Tibial nerve (tissue), 4 donors: ENCODE measurements at places on chromosomes 16 and 17. TPM values are rescaled to one million over a fixed set of nuclear protein-coding genes. Genes with fewer than 3 reads are reported as not detected.

GRCh38 chr17:50699410-50699809, 8.3 kb downstream of the ANKRD40 start:
- no peak for DNase-seq

INCA1 gene
- total RNA-seq = 1.8 TPM

CBFA2T3 gene
- total RNA-seq = 3.3 TPM

- no peak for DNase-seq
Measured at GRCh38 chr16:5502467-5502869, 404.9 kb upstream of the EEF2KMT start.

DNA sequence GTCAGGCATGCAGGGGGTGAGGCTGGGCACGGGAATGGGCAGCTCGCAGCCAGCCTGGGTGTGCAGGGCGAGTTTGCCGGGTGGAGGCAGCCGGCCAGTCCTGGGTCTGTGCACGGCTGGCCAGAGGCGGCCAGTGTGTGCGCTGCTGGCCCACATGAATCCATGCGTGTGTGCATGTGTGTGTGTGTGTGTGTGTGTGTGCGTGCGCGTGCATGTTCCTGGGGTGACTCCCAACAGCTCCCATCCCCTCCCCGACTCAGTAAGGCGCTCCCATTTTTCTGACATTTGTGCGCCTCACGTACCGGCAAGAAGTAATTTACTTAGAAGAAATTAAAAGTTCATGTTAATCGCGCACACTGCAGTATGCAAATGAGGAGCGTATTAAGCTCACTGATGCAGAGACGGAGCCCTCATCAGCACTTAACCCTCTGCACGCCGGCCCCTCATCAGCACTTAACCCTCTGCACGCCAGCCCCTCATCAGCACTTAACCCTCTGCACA, 55.4 kb upstream of the ACSF3 start:
- no peak for DNase-seq

DNA sequence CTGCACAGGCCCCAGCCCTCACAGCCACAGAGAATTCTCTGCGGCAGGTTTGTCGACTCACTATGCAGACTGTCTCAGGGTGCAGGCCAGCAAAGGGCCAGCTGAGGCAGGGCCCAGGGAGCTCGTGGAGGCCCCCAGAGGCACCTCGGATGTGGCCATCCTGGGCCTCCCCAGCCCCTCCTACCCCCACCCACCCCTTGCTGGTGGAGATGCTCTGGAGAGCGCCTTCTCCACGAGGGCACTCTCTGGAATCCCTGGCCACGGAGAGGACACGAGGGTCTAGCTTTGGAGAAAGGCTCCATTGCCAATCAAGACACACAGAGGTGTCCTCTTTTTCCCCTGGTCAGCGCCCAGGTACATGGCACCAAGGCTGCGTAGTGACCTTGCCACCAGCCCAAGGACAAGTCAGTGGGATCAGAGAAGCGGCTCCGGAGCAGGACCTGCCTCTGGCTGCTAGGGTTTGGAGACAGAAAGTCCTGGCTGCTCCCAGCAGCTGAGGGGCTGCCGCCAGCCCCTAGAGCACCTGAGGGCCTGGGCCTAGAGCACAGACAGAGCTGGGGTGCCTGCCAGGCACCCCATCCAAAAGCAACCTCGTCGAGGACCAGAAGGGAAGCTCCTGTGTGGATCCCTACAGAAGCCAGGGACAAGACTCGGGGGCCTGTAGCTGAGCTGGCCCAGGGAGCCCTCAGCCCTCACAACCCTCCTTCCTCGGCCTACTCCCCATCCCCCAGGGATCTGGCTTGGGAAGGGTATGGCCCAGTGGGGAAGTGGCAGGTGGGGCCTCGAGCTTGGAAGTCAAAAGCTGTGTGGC, 18.7 kb downstream of the ARL2BP start:
- no peak for DNase-seq
